ENCODE measurements at places on chromosomes 2 and 18.

GRCh38 chr18:3234457-3234856, 13.1 kb upstream of the MYL12A start:
- no peak for DNase-seq

GRCh38 chr2:13193900-13194299, 477.2 kb downstream of the TRIB2 start:
- DNase-seq, result no peak

DNA sequence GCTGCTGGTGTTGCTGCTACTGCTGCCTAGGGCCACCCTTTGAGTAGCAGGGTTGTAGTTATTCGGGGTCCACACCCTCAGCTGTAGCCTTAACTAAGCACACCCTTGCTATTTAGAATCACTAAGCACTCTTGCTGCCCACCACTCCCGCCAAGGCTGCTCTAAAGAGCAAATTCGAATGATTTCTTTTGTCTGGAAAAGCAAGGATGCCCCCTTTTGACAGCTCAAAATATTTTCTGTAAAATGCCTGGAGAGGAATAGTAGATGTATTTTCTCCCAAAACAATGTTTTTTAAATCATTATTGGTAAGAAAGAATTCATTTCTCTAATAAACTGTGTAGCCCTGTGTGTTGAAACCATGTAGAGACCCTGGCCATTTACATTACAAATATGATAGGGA, 80.8 kb upstream of the PAPOLG start:
- no peak for DNase-seq

DNA sequence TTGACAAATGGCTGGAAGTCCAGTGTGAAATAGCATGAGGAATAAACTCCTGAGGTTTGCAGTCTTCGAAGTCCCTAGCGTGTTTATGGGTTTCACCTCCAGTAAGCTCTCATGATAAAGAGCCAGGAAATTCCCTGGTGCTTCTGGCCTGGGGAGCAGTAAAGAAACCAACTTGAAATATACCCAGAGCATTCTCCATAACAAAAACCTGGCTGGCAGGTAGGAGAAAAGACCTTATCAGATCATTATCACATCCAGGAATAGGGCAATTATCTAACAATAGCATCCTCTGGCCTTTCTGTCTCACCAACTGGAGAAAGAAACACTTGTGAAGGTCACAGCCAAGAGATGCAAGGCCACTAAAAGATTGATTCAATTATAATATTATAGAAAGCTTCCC, 513.6 kb upstream of the LRRTM4 start:
- DNase-seq, result no peak
